ENCODE measurements at places on chromosomes 1 and 21. TPM values are rescaled to one million over a fixed set of nuclear protein-coding genes. Genes with fewer than 3 reads are reported as not detected.

Gene CACHD1
- 5.1 TPM for total RNA-seq

Gene LIN28A
- total RNA-seq: not detected

Gene NRIP1
- total RNA-seq: 22.6 TPM

Gene PLA2G2F
- not detected for total RNA-seq

GRCh38 chr1:2556678-2557481 is 709 bp downstream of the TNFRSF14 start:
- peaks cover 41% of the 10 kb centered on the region for H3K36me3 ChIP-seq
- H3K27me3 ChIP-seq: no peaks in the 10 kb centered on the region
- DNase-seq: peak; percentile 73

DNA sequence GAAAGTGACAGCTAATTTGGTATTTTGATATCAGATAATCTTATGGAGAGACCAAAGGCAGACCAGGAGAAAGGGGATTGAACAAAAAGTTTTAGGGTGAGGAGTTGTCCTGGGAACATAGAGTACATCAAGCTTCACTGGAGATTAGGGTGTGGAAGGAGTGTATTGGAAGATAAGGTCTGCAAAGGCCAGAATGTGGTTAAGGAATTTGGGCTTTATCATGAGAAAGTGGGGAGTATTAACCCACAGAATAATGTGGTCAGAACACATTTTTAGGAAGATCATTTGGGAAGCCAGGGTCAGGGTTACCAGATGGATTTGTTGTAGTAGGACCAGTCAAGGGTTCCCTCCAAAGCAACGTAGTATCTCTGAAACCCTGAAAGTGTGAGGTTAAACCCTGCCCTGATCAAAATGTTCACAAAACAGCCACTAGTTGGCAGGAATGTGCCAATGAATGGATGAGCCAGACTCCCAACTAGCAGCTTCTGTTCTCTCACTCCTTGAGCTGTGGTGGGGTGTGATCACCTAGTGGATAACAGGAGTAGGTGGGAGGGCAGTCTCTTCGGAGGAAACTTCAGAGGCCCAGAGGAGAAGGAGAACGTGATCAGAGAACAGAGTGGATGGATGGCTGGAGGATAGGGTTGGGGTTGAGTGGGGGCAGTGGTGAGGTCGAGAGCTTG is 35.8 kb downstream of the SLC2A1 start:
- H3K27me3 ChIP-seq: no peaks in the 10 kb centered on the region
- peaks cover 16% of the 10 kb centered on the region for H3K4me1 ChIP-seq
- peak; percentile 88 for DNase-seq
- H3K36me3 ChIP-seq: peaks cover 12% of the 10 kb centered on the region
- no peak overlapping the region for H3K27ac ChIP-seq
- no peak overlapping the region for H3K4me3 ChIP-seq

- H3K4me1 ChIP-seq: peaks cover 52% of the 10 kb centered on the region
- H3K27me3 ChIP-seq: no peaks in the 10 kb centered on the region
- H3K36me3 ChIP-seq: no peaks in the 10 kb centered on the region
- peak overlapping the region; percentile 90 for H3K27ac ChIP-seq
- no peak overlapping the region for H3K4me3 ChIP-seq
These were observed 155.4 kb downstream of the EIF4G3 start for GRCh38 chr1:21021311-21021710.

- H3K27me3 ChIP-seq: no peaks in the 10 kb centered on the region
- H3K27ac ChIP-seq: no peak overlapping the region
- peaks cover 40% of the 10 kb centered on the region for H3K36me3 ChIP-seq
These were observed 25.5 kb upstream of the SARS1 start for GRCh38 chr1:109188200-109188599.

GRCh38 chr1:42779725-42780124 is 5.1 kb upstream of the TMEM269 start:
- H3K27ac ChIP-seq: no peak overlapping the region
- peaks cover 2% of the 10 kb centered on the region for H3K4me1 ChIP-seq
- no peak for DNase-seq
- H3K36me3 ChIP-seq: peaks cover 19% of the 10 kb centered on the region
- H3K27me3 ChIP-seq: no peaks in the 10 kb centered on the region
